ENCODE measurements at places on chromosomes 11 and 22.

GRCh38 chr11:84573868-84574267 lies 1053.3 kb downstream of the DLG2 start:
- no peak for DNase-seq

DNA sequence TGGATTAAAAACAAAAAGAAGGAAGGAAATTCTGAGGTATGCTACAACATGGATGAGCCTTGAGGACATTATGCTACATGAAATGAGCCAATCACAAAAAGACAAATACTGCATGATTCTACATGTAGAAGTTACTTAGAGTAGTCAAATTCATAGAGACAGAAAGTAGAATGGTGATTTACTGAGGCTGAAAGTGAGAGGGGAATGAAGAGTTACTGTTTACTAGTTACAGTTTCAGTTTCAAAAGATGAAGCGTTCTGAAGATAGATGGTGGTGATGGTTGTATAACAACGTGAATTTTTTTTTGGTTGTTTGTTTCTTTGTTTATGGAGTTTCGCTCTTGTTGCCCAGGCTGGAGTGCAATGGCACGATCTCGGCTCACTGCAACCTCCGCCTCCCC lies 9.5 kb downstream of the OR5P2 start:
- DNase-seq = no peak

DNA sequence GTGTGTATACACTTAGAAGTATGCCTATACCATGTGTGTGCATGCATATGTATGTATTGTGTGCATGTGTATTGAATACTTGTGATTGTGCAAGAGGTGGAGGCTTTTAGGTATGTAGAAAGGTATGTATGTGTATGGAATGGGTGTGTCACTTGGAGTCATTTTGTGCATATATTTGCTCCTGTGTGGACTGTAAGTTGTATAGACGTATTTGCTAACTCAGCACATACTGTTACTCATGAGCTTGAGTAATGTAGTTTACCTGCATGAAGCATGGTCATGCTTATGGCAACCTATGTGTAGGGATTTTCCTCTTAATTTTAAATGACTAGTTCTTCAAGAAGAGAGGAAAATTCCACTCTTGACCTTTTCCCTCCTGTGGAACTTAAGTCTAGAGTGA lies 507.6 kb upstream of the LARGE1 start:
- no peak for DNase-seq

DNA sequence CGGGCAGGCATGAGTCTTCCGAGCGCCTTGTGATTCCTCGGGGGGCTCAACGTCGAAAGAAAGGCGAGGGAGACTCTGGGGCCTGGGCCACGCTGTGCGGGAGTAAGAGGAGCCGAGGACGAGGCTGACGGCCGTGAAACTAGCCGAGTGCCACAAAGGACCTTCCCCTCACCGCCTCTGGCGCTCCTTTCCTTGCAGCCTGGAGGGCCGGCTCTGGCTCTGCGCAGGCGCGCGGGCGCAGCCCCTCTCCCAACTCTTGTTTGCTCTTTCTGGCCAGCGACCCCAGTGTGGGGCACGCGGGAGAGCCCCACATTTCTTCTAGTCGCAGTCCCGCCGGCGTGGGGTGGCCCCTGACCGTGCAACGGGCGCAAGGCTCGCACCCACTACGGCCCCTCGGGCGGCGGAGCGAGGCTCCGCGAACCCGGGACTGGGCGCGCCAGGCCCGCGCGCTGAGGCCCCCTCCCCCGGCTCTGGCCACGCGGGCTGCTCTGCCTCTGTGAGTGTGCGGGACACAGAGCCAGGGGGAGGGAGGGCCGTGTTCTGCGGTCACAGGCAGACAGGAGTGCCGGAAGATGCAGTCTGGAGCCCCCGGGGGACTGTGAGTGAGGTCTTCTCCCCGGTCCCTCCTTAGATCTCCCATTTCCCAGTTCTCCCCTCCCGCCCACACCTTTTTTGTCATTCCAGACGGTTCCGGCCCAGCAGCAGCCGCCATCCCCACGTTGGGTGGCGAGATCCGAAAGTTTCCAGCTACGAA lies 1.0 kb upstream of the TOB2 start:
- DNase-seq = peak; percentile 73

DNA sequence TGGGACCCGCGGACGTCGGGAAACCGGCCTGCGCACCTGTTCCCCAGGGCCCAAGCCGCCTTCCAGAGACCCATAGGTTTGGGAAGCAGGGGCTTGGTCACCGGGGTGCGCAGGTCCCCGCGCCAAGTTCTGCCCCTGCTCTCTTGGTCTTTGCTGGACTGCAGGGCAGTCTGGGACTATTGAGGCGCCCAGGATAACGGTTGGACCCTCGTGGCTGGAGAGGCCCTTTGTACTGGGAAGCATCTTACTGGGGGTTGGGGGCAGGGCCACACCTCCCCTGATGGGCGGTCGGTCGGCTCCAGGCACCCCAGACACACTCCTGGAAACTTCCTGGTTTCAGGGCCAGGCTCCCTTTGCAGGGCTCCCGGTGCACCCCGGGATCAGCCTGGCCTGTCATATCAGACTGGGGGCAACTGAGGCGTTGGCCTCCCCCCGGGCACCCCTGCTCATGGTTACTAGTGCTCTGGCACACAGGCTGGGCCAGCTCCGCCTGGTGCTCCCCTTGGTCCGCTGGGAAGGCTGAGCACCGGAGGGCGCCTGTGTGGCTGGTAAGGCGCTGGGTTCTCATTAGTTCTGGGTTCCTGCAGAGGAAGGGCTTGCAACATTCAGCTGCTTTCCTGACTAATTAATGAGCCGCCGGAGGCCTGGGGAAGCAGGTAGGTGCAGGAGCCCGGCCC lies 1250.5 kb downstream of the BRD1 start:
- peak; percentile 18 for DNase-seq

DNA sequence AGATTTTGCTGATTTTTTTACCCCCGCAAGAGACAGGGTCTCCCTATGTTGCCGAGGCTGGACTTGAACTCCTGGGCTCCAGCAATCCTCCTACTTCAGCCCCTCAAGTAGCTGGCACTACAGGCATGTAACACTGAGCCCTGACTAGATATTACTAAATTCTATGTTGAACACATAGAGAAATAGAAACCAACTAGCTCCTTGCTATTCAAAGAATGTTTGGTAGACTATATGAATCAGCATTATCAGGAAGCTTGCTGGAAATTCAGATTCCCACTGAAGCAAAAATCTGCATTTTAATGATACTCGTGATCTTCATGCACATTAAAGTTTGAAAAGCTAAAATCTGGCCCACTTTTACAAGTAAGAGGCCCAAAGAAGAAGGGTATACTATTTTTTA lies 11.9 kb downstream of the TMEM41B start:
- DNase-seq = no peak

- DNase-seq = peak; percentile 72
Measured at GRCh38 chr22:36506637-36507517, at the start of gene FOXRED2. Gene FOXRED2 (minus strand): TSS chr22:36507040. CDS start chr22:36506422, 618 bp downstream.

DNA sequence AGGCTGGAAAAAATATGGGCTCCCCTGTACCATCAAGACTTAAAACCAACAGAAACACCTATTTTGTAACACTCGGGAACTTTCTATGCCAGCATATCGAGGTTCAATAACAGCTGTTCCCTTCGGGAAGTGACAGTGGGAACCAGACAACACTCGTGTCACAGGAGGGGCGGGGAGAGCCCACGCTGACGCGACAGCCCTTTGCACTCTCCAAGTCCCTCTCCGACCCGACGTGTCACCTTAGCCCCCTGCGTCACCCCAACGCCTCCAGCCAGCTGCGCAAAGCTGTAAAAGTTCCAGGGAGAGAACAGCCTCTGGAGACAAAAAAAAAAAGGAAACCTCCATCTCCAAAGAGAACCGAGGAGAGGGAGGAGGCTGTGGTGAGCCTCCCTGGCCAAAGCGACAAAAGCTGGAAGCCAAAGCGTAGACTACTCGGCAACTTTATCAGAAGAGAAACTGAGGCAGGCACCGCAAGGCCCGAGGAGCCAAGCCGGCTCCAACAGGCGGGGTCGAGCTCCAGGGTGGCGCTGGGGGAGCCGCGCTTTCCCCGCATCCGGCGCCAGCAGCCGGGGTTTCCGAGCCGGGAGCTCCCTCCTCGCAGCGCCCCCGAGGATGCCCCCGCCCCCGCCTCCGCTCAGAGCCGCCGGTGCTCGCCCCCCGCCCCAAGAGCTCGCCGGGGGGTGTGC lies 751 bp downstream of the ARFGAP3 start:
- DNase-seq = peak; percentile 17

DNA sequence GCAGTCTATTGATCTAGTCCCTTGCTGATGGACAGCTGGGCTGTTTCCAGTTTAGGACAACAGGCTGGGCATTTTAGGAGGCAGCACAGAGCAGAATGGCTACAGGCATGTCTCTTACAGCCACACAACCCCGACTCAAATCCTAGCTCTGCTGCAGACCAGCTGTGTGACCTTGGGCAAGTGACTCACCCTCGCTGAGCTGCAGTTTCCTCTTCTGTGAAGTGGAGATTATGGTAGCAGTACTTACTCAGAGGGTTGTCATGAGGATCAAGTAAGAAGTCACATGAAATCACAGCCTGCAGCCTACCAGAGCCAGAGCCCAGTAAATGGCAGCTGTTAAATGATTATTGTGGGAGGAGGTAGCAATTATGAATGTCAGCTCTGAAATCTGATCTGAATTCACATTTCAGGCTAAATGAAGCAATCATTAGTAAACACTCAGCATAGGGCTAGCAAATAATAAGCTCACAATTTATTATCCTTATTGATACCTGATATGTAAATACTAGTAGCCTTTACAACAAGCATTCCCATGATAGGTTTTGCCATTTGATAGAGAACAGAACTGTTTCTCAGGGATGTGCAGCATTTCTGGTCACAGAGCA lies 58.9 kb downstream of the MYEOV start:
- DNase-seq = no peak

Data from substantia nigra (tissue), 51 donors.